ENCODE measurements at places on chromosomes 5 and 9.

DNA sequence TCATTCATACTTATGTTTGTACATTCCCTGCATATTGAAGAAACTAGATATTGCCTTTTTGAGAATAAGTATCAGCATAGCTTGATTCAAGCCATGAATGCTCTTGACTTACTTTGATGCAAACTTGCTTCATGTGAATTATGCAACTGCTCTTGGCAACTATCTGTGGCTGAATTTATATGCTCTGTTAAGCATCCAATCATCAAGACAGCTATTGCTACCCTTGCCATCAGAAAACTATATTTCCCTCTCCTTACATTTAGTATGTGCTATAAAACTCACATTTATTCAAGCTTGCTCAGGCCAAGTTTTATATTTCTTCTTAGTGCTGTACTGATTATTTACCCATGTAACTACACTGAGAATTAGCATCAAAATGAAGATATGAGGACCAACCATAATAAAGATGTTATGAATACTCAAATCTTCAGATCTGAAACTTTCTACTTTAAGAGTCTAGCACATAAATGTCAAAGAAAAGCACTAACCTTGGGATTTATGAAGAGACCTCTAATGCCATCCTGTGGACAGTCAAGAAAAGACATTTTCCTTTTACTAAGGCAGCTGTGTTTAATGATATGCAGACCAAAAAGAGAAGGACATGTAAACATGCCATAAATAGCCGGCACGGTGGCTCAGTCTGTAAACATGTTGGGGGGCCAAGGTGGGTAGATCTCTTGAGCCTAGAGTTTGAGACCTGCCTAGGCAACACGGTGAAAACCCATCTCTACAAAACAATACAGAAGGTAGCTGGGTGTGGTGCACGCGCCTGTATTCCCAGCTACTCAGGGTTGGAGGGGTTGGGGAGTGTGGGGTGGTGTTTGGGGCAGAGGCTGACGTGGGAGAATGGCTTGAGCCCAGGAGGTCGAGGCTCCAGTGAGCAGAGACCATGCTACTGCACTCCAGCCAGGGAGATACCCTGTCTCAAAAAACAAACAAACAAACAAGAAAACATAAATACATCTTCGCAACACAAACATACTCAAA, 267.0 kb upstream of the TYRP1 start:
- no peak for DNase-seq

GRCh38 chr5:148829248-148829594, 2.8 kb downstream of the ADRB2 start:
- DNase-seq, result no peak

DNA sequence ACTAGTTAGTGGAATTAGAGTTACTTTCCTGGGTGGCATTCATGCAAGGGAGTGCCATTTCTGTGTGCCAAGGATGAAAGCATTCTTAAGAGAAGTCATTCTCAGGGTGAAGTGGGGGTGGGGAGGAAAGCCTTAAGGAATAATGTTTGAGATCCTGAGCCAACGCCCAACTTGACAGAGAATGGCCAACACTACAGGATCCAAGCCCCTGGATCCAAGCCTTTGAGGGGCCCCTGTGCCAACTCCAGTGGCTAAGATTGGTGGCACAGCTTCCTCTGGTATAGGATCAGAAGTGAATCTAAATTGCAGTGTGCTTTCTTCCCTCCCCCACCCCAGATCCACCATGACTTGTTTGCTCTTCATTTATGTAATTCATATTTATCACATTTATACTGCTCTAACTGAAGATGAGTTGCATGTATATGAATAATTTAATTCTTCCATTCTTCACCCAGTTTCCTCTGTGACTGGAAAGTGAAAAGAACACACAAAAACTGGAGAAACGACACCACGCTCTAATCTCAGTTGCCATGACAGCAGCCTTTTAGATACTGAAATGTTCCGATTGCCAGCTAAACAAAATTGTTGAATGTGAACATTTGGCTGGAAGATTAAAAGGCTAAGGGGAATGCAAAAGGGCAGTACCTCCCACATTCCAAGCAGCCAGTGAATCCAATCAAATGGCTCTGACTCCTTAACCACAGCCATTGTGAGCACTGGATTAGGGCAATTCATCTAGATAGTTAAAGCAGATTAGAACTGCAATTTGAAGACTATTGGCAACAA, 4.5 kb downstream of the ZNF608 start:
- no peak for DNase-seq

- DNase-seq, result no peak
Measured at GRCh38 chr5:138733509-138733908, 19.7 kb upstream of the CTNNA1 start.

GRCh38 chr5:81554647-81555046, 160.7 kb upstream of the ACOT12 start:
- no peak for DNase-seq

DNA sequence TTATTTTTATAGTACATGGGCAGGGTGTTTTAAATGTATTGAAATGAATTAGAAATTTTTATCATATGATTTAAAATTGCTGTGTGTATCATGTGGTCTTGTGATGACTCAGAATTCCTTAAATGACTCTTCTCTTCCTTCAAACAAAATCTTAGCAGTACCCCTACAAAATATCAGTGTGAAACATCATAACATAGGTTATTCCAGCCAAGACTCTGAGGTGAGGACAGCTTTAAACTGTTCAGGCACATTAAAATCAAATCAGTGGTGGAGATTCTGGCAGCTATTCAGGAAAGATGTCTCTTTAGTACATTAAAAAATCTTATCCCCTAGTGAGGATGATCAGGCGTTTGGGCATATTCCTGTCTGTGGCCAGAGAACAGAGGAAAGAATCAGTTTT, 174.0 kb downstream of the MAN2A1 start:
- DNase-seq, result no peak

- no peak for DNase-seq
Measured at GRCh38 chr5:118647587-118647986, 340.8 kb downstream of the DTWD2 start.

GRCh38 chr5:123120197-123120596, 31.2 kb downstream of the PRDM6 start:
- DNase-seq, result no peak

DNA sequence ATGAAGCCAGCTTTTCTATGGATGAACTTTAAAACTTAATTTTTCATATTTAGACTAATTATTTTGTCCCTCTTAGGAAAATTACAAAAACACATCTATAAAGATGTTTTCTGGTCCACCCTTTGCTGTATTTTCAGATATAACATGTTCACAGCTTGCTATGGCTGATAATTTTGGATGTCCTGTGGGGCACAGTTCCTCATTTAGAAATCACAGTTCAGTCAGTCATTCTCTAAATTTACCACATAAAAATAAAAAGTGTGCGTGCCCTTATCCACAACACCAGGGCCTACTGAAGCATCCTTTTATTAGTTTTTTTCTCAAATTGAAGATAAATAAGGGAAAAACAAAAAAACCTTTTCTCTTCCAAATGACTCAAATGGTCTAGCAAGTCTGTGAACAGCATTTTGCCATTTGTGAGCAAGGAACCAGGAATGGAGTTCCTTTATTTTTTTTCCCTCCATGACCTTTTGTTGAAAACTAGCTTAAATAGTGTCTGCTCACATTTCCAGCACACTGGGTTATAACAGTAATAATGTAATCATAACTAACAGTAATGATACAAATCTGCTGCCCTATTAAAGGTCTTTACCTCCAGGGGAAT, 87.1 kb downstream of the CEMIP2 start:
- DNase-seq, result no peak

- DNase-seq, result no peak
Measured at GRCh38 chr9:123614306-123615263, 258.6 kb downstream of the CRB2 start.

GRCh38 chr9:87518702-87519335, 21.2 kb downstream of the DAPK1 start:
- DNase-seq, result peak; percentile 84

- no peak for DNase-seq
Measured at GRCh38 chr9:87108661-87109060, 161.4 kb upstream of the GAS1 start.

GRCh38 chr9:3386753-3387152, 139.0 kb downstream of the RFX3 start:
- DNase-seq, result no peak

GRCh38 chr9:21294904-21295538, 10.1 kb downstream of the IFNA5 start:
- DNase-seq, result no peak

DNA sequence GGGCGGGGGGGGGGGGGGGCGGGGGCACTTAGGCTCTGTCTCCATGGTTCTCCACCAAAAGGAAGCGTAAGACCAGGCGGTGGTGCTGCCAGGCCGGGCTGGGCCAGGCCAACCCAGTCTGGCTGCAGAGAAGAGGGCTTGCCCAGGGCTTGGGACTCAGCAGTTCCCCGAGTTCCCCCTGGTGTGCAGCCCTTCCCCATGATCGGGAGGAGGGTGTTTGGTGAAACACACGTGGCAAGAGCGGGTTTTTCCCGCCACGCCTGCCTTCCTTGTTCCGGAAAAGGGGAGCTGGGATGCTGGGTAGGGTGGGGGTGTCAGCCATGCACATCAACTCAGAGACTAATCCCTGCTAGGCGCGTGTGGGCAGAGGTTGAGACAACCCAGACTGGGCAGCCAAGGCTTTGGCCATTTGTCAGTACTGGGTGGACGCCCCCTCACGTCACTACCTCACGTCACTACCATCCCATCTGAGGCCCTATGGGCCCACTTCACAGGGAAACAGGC, 32.9 kb downstream of the PRRX2 start:
- no peak for DNase-seq

DNA sequence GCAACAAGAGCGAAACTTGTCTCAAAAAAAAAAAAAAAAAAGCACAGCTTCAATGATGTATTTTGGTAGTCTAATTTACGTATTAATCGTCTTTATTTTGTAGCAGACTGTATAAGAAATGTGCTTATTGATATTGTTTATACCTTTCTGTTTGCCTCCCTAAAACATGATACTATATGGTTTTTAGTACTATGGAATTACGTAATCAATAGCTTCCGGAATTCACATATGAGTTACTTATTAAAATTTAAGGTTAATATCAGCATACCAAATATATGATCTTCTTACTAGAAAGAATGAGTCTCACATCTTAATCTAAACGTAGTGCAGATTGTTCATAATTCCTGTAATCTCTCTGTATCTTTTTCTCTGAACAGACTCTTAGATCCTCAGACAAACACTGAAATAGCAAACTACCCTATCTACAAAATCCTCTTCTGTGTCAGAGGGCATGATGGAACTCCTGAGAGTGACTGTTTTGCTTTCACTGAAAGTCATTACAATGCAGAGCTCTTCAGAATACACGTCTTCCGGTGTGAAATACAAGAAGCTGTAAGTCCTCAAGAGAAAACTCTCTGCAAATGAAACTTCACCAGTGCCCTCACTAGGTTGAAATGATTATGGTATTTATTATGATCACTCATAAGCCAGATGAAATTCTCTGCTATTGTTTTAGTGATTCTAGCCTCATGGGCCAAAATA, 44.4 kb upstream of the GPR21 start:
- DNase-seq, result no peak

- DNase-seq, result no peak
Measured at GRCh38 chr5:72428669-72429068, 78.5 kb downstream of the ZNF366 start.

- peak; percentile 82 for DNase-seq
Measured at GRCh38 chr5:177607452-177608192, 7.7 kb downstream of the B4GALT7 start.

DNA sequence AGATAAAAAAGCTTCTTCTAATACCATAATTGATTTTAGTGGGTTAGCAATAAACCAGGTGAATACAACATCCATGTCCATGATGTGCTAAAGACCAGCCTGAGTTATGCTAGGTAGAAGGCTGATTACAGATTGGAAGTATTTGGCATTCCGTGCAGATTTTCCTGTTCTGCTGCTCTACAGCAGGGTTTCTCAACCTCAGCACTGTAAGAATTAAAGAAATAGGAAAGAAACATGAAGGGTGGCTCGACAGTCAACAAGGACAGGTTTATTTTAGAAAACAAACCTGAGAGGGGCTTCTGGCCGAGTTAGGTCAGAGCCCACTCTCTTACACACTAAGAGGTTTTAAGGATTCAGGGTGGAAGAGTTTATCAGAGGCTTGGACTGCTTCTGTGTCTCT, 42.3 kb downstream of the ZFAND5 start:
- no peak for DNase-seq

- no peak for DNase-seq
Measured at GRCh38 chr5:88882276-88883038, 527 bp downstream of the MEF2C start.

GRCh38 chr5:98517560-98518366, 255.7 kb upstream of the RGMB start:
- DNase-seq, result no peak

Measured in mucosa of gallbladder (tissue), 1 donor.